Thyroid gland (tissue), 4 donors: ENCODE measurements at places on chromosomes 16 and 17. TPM values are rescaled to one million over a fixed set of nuclear protein-coding genes. Genes with fewer than 3 reads are reported as not detected.

Gene MFAP4
- 105 TPM for total RNA-seq

DNA sequence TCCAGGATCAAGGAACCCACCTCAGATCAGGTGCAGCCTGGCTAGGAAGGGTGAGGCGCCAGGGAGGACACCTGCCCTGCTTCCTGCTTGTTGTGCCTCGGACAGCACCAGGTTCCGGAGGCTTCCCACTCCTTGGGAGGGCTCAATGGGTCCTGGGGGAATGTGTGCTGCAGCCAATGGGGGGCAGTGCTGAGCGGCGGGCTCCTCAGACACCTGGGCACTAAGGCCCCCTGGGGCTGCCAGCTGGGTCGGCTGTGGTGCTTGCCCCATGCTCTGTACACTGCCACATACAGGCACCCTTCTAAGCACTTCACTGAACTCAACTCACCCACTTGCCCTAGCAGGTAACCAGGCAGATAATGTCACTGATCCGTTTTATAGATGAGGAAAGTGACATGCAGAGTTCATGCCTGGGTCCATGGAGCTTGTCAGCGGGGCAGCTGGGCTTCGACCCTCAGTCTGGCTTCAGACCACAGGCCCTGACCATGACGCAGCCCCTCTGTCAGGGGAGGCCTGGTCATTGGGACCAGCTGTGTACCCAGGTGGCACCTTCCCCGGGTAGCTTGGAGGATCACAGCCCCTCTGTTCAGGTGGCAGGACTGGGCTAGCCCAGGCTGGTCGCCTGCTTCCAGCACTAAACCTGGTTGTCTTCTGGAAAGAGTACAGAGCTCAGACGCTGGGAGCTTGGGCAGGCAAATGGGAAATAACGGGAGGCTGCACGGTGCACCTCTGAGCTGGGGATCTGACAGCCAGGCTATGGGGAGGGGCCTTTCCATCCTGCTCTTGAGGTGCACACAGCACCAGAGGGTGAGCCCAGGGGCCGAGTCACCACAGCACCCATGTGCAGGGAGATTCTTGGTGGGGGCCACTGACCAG, 8.2 kb downstream of the FN3K start:
- no peak overlapping the region for H3K4me3 ChIP-seq
- no peaks in the 10 kb centered on the region for H3K4me1 ChIP-seq
- no peak overlapping the region for H3K27ac ChIP-seq
- H3K27me3 ChIP-seq, result no peaks in the 10 kb centered on the region
- H3K36me3 ChIP-seq, result peaks cover 24% of the 10 kb centered on the region
- no peak for DNase-seq

- DNase-seq, result peak; percentile 65
- no peaks in the 10 kb centered on the region for H3K36me3 ChIP-seq
- peak overlapping the region; percentile 3 for H3K27ac ChIP-seq
- H3K4me3 ChIP-seq, result peak overlapping the region; percentile 62
- H3K27me3 ChIP-seq, result no peaks in the 10 kb centered on the region
Observed at GRCh38 chr17:50346313-50347116, 589 bp downstream of the XYLT2 start.

DNA sequence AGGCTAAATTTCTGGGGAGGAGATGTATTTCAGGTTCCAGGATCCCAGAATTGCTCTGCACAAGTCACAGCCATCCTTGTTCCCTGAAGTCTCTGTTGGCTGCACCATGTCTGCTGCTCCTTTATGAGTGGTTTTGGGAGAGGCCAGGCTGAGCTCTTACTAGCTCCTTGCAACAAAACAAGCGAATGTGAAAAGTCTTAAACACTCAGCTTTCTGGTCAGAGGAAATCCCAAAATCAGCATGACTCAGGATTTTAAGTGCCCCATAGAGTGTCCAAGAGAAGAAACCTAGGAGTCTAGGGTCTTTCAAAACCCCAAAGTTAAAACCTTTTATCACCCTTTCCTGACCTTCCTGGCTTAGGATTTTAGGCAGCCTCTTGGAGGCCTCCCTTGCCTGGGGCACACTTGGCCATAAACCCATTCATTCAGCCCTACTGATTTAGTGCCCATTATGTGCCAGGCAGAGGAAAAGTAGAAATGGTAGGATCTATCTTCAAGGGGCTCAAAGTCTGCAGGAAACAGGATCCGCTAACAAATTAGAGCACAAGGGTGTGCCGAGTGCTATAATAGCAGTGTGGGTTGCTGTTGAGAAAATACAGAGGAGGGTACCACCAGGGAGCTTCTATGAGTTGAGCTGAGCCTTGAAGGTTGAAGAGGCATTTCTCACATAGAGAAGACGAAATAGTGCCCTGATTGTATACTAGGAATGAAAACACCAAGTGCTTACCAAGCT, 36.9 kb downstream of the SOST start:
- no peaks in the 10 kb centered on the region for H3K4me1 ChIP-seq
- no peak overlapping the region for H3K27ac ChIP-seq
- no peak overlapping the region for H3K4me3 ChIP-seq

DNA sequence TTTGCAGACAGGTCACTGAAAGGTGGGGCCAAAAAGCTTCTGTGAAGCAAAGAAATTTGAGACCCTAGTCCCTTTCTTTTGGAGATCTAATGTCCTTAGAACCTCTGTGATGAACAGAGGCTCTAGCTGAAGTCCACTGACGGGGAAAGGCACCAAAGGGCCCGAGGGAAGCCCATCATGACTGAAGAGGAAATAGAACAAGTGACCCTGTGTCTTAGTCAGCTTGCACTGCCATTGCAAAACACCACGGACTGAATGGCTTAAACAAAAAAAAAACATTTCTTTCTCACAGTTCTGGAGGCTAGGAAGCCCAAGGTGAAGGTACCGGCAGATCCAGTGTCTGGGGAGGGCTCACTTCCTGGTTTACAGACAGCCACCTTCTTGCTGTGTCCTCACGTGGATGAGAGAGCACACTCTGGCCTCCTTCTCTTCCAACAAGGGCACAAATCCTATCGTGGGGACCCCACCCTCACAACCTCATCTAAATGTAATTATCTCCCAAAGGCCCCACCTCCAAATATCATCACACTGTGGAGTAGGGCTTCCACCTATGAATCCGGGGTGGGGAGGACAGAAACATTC, 24.3 kb upstream of the ASGR2 start:
- H3K4me3 ChIP-seq, result no peak overlapping the region
- H3K27ac ChIP-seq, result no peak overlapping the region
- H3K36me3 ChIP-seq, result no peaks in the 10 kb centered on the region
- no peak for DNase-seq

DNA sequence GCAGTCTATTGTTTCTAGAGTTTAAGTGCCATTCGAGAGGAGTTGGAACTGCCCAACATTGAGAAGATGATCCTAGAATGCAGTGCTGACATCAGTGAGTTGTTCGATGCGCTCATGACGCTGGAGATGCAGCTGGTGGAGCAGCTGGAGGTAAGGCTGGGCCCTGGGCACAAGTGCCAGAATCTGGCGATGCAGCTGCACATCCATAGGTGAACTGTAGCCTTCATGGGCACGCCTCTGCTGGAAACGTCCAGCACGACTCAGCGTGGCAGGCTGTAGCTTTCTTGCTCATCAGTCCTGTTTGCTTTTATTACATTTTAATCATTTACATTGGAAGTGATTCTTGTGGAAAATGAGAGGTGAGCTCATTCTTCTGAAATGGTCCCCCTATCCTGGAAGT, 31.7 kb downstream of the DRC3 start:
- no peaks in the 10 kb centered on the region for H3K4me1 ChIP-seq
- no peak overlapping the region for H3K4me3 ChIP-seq
- no peak overlapping the region for H3K27ac ChIP-seq
- DNase-seq, result no peak
- no peaks in the 10 kb centered on the region for H3K27me3 ChIP-seq
